NCI-H524 treated with DMSO at 0.1 percent for 48 hours (cell line): ENCODE measurements at places on chromosomes 12 and 14.
A peak's percentile ranks its signal among the peaks of the same experiment; 100 is the strongest.

- DNase-seq, result no peak
Measured at GRCh38 chr12:122094735-122095631, 16.4 kb downstream of the MLXIP start.

DNA sequence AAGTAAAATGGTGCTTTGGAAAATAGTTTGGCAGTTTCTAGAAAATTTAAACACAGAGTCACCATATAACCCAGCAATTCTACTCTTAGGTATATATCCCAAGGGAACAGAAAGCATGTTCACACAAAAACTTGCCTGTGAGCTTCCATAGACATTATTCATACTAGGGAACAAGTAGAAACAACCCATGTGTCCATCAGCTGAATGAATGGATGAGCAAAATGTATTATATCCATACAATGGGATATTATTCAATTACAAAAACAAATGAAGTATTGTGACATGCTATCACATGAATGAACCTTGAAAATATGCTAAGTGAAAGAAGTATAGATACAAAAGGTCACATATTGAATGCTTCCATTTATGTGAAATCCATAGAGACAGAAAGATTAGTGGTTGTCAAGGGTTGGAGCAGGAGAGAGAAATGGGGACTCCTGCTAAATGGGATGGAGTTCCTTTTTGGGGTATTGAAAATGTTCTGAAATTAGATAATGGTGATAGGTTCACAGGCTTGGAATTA is 7.9 kb downstream of the SLC10A1 start:
- no peak for DNase-seq

DNA sequence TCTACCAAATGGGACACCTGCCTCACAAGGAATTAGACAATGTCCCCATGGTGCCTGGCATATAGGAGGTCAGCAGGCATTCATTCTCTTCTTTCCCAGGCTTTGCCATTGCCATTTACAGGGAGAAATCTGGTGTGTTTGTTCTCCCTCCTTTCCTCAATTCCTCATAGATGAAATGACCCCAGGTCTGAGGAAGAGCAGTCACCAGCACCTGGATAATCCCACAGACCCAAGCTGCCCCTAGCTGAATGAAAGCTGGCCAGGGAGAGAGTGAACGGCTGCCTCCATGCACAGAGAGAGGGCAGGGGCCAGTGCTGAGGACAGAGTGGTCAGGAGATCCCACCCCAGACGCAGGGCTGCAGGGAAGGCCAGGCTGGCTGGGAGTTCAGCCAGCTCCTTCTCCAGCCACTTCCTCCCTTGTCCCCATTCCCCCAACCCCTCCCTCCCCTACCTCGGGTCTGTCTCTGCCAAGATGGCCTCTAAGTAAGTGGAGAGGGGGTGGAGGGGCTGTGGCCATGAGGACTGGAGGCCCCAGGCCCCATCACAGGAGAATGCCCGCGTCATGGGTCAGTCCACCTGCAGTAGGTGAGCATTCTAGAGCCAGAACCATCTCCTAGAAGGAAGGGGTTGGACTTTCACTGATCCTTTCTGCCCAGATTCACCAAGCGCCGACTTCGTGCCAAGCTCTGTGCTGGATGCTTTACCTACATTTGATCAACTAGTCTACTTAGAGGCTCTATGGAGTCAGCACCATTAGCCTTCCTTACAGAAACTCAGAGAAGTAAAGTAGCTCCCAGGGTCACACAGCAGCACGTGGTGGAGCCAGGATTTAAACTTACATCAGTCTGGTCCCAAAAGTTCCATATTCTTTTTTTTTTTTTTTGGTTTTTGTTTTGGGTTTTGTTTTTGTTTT is 2.0 kb upstream of the KRT4 start:
- no peak for DNase-seq

- no peak for DNase-seq
Measured at GRCh38 chr12:12195081-12195480, 71.8 kb downstream of the LRP6 start.

DNA sequence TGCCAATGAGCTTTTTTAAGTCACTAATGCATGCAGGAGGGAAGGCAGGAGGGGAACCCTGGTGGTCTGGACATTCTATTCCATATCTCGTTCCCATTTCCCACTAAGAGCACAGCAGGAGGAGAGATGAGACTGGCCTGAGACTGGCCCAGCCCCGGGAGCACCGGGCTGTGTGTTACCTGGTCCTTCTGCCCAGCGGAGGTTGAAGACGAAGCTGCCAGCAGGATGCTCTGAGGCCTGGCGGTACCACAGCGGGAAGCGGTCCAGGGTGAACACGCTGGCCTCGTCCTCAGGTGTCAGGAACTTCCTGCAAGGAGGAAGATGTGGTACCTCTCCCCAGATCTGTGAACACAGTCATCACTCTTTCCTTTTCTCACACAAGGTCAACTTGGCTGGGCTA is 23.9 kb downstream of the LRTM2 start:
- no peak for DNase-seq

GRCh38 chr14:104328607-104329006 is 190.2 kb downstream of the KIF26A start:
- no peak for DNase-seq

- no peak for DNase-seq
Measured at GRCh38 chr14:95272057-95272456, 47.7 kb downstream of the CLMN start.

- no peak for DNase-seq
Measured at GRCh38 chr12:26740348-26740747, 92.6 kb downstream of the ITPR2 start.

DNA sequence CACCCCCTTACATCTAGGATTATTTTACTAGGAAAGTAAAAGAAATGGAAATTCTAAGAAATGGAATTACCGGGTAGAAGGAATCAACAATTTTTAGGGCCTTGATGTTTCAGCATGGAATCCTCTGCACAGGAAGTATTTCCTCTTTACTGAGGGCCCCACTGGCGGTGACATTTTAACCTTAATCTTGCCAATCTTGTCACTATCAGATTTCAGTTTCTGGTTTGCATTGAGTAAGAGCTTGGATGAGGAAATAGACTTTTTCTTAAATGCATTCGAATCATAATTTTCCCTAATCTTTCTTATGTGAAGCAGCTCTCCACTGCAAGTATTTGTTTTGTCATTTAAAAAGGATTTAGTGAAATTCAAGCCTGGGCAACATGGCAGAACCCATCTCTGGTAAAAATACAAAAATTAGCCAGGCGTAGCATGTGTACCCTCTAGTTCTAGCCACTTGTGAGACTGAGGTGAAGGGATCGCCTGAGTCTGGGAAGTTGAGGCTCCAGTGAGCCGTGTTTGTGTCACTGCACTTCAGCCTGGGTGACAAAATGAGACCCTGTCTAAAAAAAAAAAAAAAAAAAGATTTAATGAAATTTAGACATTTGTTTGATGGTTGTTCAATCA is 40.7 kb downstream of the TPCN1 start:
- DNase-seq, result peak; percentile 28

DNA sequence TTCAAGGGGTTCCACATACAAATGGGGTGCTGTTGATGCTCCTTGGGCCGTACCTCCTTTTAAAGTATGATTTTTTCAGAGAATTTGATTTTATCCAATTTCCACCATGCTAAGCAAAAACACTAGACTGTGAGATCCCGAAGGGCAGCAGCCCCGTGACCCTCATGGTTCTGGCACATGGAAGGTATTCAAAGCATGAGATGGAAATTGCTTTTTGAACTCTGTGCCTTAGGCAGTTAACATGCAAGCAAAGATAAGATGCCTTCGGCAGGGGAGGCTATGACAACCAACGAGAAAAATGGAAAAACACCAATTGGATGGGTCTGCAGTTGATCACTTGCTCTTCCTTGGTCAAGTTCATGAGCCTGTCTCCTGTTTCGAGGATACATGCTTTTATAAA is 120.8 kb upstream of the DIO3 start:
- no peak for DNase-seq

GRCh38 chr14:52399104-52399503 is 85.0 kb downstream of the PTGER2 start:
- no peak for DNase-seq
